ENCODE measurements at places on chromosomes 7 and 10.
A peak's percentile ranks its signal among the peaks of the same experiment; 100 is the strongest.

GRCh38 chr10:53356616-53357349 lies 584.2 kb upstream of the MBL2 start:
- no peak for DNase-seq

DNA sequence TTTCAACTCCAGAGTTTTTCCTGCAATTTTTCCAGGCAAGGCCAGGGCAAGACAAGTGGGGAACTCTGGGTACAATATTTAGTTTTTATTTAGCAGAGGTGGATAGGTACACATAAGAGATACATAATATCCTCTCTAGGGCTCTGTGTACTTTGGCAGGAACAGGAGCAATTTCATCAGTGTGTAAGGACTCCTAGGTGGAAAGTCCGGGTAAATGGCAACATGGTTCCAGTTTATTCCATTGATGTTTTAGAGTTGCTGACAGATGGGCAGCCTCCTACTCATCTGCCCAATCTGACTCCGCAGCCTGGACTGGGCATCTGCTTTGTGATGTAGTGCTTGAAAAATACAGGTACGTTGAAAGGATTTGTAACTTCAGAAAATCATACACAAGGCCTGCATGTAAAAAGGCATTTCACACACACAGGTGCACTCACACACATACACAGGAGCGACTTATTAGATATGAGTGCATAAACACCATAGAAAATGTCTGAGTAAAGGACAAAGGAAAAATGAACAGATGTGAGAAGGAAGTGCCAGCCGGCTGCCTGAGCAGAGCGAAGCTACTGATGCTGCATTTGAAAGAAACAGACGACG lies 5.7 kb downstream of the PON1 start:
- DNase-seq, result no peak

- no peak for DNase-seq
Observed at GRCh38 chr7:69640925-69641594, 42.8 kb downstream of the AUTS2 start.

DNA sequence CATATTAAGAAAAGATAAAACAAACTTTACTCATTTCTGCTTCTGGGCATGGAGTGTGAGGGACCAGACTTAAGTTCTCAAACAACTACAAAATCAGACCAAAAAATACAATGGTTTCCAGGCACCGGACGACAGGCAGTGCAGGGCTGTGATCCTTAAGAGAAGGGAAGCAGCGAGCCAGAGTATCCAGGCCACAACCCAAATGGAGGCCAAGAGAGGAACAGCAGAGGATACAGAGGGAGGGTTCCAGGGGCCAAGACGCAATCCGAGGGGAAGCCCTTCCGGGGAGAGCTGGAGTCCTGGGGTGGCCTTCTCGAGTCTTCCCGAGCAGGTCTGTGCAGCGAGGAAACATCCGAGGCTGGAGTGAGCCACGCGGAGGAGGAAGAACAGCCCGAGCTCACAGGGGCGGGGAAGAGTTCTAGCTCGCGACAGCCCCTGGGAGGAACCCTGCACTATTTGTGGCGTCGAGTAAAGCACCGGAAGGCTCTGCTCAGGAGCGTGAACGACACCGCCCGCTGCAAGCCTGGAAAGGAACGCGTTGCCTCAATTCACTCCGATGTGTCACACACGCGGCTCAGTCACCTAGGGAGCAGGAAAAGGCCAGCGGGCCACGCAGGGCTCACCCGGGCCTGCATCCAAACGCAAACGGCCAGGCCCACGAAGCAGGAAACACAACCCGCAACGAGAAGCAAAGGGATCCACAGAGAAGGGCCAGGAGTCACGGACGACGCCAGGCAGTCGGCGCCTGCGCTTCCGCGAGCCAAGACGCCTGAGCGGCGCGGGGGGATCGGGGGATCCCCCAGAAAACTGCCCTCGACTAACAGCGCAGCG lies 933 bp upstream of the RNF32 start:
- no peak for DNase-seq

DNA sequence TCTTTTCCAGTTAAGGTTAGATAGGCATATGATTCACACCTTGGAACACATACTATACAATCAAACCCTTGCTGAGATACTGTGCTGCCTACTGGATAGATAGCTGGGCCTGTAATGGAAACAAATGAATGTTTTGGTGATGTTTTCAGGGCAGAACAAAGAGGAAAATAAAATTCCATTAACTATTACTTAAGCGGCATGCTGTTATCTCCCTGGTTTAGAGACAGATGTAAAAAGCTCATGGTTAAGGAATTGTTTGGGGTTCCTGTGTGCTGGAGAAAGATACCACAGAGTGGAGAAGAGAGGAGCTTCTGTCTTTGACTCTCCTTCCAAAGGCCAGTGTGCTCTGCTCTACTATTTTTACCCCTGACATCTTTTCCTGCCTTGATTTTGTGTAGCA lies 341.1 kb downstream of the PLXDC2 start:
- no peak for DNase-seq

GRCh38 chr7:31633894-31634494 lies 53.0 kb upstream of the PPP1R17 start:
- DNase-seq, result peak; percentile 53

DNA sequence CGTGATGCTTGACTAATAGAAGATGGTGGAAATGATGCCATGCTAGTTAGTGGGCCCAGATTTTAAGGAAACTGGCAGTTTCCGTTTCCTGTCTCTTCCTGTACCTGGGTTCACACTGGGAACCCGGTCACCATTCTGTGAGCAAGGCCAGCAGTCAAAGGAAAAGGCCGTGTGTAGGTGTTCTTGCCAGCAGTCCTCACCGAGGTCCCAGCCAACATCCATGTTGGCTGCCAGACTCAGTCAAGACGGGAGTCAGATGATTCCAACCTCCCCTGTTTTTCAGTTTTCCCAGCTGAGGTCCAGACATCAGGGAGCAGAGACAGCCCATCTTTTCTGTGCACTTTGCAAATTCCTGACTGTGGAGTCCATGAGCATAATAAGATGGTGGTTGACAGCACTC lies 15.2 kb upstream of the PILRB start:
- DNase-seq, result no peak

GRCh38 chr7:70533614-70534013 lies 598.3 kb upstream of the GALNT17 start:
- DNase-seq, result no peak

DNA sequence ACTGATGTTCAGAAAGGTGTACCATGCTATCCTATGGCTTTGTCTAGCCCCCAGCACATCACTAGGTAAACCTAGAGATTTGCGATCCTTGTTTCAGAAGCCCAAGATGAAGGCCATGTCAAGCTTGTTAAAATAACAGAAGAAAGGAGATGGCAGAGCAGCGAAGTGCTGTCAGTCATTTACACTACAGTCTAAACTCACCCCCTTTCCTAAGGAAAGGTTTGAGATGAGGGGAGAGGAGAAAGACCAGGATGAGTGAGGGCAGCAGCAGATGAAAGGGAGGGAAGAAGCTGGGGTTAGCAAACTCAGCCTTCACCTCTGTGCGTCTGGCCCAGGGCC lies 74.8 kb downstream of the PROSER2 start:
- DNase-seq, result no peak

DNA sequence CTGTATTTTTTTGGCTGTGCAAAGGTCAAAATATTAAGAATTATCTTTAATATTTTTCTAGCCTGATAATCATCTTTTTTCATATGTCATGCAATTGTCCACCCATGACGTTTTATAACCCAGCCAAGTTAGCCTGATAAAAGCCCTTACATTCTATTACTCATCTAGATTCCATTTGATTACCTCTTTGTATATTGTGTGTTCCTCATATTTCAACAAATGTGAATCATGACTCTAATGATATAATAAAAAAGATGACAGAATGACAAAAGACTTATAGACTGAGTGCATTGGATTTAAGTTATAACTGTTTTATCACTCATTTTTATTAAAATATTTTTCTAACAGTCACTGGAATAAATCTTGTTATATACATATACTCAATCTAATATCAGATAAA lies 1560.0 kb upstream of the LRRTM3 start:
- DNase-seq, result no peak

GRCh38 chr7:1245524-1246050 lies 12.9 kb downstream of the UNCX start:
- no peak for DNase-seq

DNA sequence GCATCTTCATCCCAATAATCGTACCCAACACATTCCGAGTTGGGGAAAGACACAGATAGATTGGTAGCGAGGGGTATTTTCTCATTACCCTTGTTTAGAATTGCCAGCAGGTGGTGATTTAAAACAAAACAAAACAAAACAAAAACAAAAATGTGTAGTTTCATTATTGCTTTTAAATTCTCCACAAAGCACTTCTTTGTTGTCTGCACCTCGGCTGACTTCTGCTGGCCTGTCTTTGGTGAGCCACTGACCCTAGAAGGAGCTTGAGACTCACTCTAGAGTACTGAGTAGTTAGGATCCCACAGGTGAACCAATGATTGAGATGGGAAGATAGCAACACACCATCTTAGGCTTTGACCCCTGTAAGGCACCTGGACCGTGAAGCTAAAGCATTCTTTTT lies 105.4 kb upstream of the BET1 start:
- no peak for DNase-seq

GRCh38 chr7:51606601-51607154 lies 290.1 kb upstream of the COBL start:
- no peak for DNase-seq

GRCh38 chr10:9075420-9075819 lies 1020.9 kb downstream of the GATA3 start:
- DNase-seq, result no peak

DNA sequence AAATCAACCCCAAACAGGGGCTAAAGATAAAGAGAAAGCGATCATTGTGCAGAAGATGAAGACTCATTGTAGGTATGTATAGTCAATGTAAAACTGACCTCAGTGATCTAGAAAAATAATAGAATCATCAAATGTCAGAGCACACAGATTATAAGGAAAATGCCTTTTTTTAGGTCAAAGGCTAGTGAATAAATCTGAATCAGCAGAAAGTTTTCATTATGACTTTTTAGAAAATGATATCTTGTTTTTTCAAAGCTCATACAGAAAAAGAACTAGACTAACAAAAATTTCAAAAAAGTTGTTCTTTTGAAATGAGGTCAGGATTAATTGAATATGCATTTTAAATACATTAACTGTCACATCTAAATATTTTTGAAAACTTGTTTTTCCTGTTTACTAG lies 60.2 kb upstream of the STEAP4 start:
- DNase-seq, result no peak

DNA sequence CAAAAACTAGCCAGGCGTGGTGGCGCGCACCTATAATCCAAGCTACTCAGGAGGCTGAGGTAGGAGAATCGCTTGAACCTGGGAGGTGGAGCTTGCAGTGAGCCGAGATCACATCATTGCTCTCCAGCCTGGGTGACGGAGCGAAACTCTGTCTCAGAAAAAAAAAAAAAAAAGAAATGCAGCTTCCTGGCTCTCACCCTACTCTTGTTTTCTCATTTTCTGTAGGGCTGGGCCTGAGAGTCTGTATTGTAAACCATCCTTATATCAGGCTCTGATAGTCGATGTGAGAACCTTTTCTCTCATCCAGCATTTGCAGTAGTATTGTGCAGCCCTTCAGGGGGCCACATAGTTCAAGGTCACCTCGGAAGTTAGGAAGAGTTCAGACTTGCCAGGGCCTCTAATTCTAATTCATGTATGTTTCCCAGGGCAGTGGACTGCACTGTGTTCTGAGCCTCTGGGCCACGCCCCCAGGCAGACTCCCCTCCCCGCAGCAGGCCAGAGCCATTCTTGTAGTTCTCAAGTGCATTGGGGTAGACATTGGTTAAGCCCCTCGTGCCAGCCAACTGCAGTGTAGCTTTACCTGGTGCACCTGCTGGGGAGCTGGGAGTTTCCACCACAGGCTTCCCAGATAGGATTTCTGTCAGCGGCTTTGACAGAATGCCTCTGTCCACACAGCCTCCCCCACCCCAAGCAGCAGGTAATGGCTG lies 38.3 kb upstream of the PDCD4 start:
- DNase-seq, result peak; percentile 21

DNA sequence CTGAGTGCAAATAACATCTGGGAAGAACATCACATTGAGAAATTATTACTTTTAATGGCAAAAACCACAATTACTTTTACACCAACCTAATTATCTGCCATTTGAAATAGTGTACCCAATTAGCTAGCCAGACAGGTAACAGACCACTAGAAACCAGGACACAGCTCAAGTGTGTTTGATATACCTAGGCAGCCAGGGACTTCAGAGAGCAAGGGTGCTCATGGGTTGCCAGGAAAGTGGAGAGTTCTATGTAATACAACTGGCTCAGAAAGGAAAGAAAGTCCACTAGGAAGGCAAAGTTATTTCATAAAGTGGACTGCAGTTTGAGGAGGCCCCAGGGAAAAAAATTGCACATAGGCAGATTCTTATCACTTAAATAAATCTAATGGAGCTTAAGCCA lies 50.0 kb upstream of the PTN start:
- no peak for DNase-seq

GRCh38 chr7:39952803-39953202 lies 2.7 kb downstream of the CDK13 start:
- DNase-seq, result no peak

DNA sequence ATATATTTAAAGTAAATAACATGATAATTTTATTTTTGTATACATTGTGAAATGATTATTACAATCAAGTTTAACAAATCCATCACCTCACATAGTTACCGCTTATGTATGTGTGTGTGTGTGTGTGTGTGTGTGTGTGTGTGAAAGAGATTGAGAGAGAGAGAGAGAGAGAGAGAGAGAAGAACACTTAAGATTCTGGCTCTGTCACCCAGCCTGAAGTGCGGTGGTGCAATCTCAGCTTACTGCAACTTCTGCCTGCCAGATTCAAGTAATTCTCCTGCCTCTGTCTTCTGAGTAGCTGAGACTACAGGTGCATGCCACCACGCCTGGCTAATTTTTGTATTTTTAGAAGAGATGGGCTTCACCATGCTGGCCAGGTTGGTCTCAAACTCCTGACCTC lies 17.8 kb downstream of the LYZL1 start:
- no peak for DNase-seq

- DNase-seq, result no peak
Observed at GRCh38 chr10:131024259-131025131, 287.0 kb downstream of the TCERG1L start.

DNA sequence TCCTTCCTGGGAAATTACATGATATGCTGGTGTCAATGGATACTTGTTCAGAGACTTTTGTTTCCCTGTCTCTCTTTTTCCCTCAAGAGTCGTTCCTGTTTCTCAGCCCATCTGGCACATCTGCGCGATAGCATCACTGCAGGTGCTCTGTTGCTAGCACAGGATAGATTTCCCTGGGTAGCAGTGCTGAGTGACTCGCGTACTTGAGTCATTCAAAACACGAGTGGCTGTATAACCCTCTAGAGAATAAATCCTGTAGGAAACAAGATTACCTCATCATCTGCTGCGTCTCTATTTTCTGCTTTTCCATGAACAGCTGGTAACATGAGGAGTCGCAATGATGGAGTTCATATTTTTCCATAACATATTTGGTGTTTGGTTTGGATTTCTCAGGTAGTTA lies 452.0 kb upstream of the FZD8 start:
- no peak for DNase-seq

DNA sequence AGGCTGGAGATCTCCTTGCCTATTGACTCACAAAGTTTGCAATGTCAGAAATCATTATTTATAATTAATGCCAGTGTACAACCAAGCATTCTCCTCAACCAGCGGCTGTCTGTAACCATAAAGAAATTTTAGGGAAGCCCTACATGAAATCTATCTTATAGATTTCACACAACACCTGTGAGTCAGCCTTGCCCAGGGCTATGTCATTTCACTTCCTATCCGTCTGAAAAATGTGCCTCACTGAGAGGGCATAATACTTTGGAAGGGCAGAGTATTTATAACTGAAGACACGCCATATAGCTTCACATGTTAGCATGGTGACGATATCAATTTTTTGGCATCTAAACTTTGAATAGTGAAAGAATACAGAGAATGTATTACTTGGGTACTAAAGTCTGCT lies 296.6 kb upstream of the ETV1 start:
- no peak for DNase-seq

- DNase-seq, result no peak
Observed at GRCh38 chr10:60704471-60704870, 73.8 kb upstream of the CDK1 start.

Data from neural crest cell (in vitro differentiated cells).